ENCODE measurements at places on chromosomes 2 and 18.

GRCh38 chr2:223644136-223644535 lies 42.0 kb upstream of the SCG2 start:
- ATAC-seq = no peak

- ATAC-seq = peak; percentile 9
Observed at GRCh38 chr18:23618862-23619387, 32.6 kb upstream of the NPC1 start.

DNA sequence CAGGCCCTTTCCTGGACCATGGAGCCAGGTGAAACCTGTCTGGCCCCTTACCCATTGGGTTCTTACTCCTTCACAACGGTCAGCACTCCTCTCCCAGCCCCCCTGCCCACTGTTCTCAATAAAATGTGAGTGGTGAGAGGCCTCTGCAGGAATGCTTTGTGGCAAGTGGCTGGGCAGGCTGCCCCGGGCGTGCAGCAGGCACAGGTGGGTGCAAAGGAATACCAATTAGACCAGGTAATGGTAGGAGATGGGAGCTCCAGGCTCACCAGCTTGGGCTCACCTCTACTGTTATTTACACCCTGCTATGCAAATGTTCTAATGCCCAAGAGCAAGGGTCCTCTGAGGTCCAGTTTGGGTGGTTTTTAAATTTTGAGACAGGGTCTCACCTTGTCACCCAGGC lies 6.0 kb downstream of the PRADC1 start:
- no peak for ATAC-seq

DNA sequence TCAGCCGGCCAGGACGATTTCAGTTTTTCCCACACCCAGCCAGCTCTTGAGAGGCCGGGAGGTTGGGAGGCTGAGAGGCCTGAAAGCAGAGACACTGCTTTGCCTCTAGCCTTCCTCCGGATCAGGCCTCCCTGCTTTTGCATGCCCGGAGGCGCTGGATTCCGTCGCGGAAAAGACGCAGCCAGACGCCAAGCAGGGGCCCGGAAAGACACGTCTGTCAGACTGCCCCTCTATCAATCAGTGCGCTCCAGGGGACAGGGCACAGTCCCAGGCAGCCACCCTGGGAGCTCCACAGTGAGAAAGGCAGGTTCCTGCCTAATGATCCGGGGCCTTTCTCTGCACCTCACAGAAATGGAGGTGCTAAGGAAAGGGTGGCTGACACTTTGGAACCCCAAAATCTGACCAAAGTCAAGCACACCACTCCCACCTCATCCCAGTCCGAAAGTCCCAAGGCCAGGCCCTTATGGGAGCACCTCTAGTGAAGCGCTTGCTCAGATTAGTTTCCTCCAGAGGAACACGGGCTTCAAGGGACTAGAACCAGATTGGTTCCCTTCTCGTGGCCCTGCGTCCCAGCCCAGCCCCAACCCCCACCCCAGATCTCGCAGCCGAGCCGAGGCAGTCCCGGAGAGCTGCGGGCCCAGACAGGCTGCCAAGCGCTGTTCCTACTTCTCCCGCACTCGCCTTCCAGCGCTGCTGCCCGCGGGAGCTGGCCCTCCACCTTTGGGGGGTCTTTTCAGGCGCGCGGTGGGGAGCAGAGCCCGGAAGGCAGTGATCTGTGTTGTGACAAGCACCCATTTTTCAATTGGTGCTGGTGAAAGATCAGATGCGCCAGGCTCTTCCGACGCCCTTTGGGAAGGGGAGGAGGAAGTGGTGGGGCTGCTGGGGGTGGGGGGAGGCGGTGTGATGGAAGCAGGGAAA lies 5.0 kb downstream of the DLX1 start:
- ATAC-seq = no peak

GRCh38 chr2:221570321-221570935 lies 1.7 kb downstream of the EPHA4 start:
- ATAC-seq = no peak

- peak; percentile 98 for ATAC-seq
Observed at GRCh38 chr18:49161627-49162026, 210.9 kb upstream of the SMAD7 start.

DNA sequence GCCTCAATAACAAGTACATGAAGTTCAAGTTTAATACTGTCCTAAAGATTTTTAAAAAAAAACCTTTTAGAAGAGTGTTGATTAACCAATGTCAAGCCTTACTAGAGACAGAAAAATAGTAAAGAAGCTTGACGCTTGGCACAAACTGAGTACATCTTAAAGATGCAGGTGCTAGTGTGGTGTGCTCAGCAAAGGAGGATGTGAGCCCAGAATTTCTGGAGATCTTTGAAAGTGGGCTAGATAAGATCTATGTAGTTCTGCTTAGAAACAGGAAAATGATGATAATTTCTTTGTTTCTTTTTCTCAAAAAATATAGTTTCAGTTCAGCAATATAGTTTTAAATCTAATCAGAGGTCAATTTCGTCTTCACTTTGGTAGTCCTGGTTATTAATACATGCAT lies 118.3 kb upstream of the KLHL14 start:
- no peak for ATAC-seq

DNA sequence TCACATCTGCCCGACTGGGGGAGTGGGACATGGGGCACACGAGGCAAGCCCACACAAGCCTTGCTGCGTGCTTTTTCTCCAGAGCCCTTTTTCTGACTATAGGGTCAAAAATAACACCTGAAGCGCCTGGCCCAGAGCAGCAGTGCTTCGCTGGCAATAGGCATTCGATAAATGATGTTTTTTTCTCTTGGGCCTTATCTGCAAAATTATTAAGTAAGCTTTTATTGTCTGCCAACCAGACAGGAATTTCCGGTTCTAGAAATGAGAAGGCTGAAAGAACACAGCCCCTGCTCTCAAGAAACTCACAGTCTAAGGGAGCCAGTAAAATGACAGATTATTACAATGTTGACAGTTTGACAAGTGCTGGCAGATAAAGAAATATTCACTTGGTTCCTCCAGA lies 2.7 kb upstream of the TMBIM1 start:
- no peak for ATAC-seq

DNA sequence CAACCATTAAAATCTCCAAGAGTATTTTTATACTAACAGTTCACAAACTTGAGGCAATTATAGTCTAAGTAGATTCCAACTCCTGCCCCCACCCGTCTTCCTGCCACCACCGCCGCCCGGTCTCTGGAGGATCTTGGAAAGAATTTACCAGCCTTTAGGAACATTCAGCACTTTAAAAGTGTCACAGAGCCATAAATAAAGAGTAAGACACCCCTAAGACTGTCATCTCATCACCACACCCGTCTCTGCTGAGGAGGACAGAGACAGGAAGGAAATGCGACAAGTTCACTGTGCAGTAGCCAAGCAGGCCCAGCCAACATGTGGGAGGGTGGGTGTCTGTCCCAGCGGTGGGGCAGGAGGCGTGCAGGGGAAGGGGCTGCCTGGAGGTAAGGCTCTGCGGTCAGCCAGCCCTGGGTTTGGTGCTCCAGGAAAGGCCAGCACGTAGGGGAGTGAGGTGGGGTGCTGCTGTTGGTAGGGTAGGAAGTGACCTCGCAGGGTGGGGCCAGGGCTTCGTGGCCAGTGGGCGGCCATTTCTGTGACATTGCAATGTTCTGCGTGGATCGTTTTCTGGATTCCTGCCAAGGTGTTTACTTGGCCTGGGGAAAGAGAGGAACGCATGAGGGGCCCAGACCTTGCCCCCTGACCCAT lies 111.6 kb downstream of the FAM210A start:
- no peak for ATAC-seq

DNA sequence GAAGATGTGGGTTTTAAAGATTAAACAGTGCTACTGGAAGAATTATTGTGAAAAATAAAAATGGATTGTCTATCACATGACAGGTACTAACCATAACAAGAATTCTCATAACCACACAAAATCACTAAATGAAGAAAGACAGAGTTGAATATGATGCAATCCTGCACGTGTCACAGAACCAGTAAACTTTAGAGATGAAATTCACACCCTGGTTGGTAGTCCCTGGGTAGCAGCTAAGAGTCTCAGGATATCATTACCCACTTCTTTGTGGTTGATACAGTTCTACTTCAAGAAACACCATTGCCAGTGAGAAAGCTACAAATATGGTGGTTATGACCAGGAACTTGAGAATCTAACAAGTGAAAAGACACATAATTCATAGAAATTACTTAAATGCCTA lies 450.2 kb downstream of the ERBB4 start:
- no peak for ATAC-seq

GRCh38 chr2:226308323-226308680 lies 491.3 kb downstream of the IRS1 start:
- no peak for ATAC-seq

DNA sequence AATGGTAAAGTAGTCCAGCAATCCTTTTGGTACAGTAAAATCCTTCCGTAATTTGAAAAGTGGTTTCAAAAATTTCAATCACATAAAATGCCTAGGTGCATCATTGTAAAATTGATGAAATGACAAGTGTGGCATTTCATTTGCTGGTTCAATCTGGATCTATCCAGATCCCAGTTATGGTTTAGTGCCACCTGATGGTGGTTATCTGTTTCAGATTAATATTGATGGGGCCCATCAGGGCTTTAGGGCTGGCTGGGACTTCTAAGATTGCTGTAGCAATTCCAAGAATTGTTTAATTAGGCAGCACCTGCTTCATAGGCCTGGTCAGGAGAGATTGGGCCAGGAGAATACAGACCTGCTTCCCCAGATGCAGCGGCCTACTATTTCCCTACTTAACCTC lies 55.5 kb upstream of the PIK3C3 start:
- ATAC-seq = no peak

DNA sequence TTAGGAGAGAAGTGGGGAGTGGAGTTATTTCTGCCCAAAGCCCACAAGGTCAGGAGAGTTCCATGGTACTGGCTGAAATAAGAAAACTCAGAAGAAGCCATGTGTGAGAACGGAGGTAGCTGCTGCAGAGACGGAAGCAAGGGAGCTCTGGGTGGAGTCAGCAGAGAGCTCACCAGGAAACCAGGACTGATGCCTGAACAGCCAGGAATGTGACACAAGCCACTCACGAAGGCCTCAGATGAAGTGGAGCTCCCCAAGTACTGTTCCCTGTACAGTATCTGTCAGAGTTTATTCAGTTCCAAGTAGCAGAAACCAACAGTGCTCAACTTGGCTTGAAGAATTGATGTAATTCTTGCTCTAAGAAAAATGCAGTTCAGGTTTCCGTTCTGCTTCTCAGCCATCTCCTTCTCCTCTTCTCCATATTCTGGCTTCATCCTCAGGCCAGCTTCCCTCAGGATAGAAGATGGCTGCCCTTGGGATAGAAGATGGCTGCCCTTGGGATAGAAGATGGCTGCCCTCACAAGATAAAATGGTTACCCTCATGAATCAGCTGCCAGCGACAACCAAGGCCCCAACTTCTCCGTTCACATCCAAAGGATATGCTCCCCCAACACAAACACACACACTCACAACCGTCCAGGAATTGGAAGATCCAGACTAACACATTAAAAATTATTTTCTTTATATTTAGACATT lies 117.4 kb upstream of the SH3BP4 start:
- no peak for ATAC-seq

DNA sequence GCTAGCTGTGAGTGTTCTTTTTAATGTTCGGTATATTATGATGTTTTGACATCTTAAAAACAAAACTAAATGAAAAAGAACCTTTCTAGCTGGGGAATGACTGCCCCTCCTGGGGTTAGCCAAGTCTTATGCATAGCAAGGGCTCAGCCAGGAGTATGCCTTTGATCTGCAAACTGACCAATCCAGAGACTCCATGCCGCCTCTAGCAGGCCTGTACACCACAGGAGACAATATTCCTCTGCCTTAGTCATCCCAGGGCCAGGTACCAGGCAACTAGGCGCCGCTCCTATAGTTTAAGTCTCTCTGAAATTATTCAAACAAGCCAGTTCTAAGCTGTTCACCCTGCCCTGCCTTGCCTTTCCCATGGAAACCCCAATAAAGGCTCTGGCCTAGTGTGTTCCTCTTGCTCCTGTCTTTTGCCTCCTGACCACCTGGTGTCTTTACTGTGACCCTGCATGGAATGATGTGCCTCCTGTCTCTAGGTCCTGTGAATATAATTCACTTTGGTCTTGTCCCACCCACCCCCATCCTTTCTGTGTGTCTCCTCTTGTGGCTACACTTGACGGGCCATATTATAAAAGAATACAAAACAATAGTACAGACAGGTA lies 52.0 kb upstream of the CHN1 start:
- ATAC-seq = no peak

- ATAC-seq = no peak
Observed at GRCh38 chr2:15630121-15630977, 38.7 kb downstream of the DDX1 start.

- no peak for ATAC-seq
Observed at GRCh38 chr18:74399091-74399887, 57.8 kb downstream of the DIPK1C start.

DNA sequence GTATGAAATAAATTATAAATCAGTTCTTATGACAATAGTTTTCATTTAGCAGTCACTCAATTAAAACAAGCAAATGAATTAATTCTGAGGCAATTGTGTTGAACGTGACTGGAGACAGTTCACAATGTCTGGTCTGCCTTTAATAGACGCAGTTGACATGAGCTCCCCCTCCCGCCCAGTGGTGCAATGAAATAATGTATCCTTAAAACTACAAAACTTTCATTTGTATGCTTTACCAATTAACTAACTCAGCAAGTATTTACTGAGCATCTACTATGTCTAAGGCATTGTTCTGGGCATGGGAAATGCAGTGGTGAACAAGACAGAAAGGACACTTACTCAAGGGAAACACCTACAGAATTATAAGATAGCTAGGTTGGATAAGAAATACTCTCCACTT lies 3.5 kb upstream of the DSC2 start:
- ATAC-seq = no peak

DNA sequence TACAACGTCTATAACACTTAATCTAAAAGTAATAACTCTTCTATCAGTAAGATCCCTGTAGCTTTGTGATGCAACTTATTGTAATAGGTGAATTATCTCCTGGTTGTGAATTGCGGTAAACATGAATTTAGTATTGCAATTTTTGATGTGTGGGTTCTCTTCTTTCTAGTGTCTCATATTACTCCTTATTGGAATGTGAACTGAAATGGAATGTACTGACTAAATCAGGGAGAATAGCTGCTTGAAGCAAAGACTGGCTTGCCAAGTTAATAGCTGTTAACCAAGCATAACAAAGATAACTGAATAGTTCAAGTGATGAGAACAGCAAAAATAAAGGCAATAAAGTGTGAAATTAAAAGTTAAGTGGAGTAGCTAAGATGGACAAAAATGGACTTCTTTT lies 60.5 kb upstream of the TFPI start:
- ATAC-seq = no peak

GRCh38 chr2:154688373-154688772 lies 10.1 kb upstream of the KCNJ3 start:
- ATAC-seq = no peak

DNA sequence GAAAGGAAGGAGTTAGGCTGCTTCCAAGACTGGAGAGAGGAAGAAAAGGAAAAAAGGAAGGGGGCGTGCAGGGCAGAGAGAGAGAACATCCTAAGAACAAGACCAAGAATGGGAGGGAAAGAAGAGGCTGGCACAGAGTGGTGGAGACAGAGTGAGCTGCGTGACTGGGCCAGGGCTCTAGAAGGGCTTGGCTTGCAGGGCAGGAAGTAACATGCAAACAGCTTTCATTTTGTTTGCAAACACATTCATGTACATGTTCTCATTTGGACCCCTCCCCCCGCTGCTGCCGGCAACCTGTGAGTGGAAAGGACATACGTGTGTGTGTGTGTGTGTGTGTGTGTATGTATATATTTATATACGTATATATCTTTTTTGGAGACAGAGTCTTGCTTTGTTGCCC lies 46.8 kb upstream of the DNMT3A start:
- ATAC-seq = no peak

GRCh38 chr2:19893520-19894133 lies 8.2 kb downstream of the TTC32 start:
- ATAC-seq = peak; percentile 25

- no peak for ATAC-seq
Observed at GRCh38 chr18:45050712-45051601, 370.3 kb downstream of the SETBP1 start.

All from activated CD4-positive, CD25-positive, alpha-beta regulatory T cell treated with anti-CD3 and anti-CD28 coated beads, Interleukin-2, amount 50 U/mL, for 24 hours (primary cell).